H1 (cell line): ENCODE measurements at places on chromosomes 11 and 22. TPM values are rescaled to one million over a fixed set of nuclear protein-coding genes. Genes with fewer than 3 reads are reported as not detected.

GSTT4 gene
- total RNA-seq: not detected in 2 replicates

CECR2 gene
- total RNA-seq: 123 and 131 TPM in 2 replicates

C11orf91 gene
- total RNA-seq: not detected in 2 replicates

MCHR1 gene
- 0.91 and 1.3 TPM in 2 replicates for total RNA-seq

DNA sequence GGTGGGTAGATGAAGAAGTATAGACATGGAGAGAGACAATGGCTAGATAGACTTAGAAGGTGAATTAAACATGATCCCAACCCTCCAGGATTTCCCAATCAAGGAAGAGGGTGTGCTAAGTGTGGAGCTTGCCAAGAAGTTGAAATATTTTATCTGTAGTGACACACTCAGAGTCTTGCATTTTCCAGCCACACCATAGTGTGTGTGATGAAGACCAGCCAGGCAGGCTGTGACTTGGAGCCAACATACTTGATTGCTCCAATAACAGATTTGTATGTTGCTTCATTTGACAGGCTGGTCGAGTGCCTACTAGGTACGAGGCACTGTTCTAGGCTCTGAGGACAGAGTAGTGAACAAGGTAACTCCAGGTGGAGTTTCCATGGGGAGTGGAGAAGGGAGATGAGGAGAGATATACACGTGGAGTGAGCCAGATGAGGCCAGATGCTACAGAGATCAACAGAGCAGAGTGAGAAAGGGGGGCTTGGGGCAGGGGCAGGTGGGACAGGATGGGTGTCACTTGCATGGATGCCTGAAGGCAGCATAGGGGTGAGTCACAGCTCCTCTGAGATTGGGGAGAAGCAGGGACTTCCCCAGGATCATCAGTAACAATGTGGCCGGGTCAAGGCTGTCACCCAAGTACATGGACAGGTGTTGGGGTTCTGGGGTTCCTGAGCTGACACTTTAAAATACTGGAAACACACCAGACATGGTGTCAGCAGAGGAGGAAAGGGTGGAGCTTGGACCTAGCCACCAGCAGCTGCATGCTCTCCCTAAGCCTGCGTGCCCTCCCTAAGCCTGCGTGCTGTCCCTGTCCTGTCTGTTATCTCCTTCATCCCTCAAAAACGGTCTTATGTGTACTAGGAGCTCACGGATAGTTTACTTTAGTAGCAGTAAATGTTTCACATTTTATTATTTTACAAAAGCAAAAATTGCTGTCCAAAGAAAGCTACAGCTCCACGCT is 23.6 kb downstream of the PDGFB start:
- H3K27ac ChIP-seq: no peak overlapping the region
- no peaks in the 10 kb centered on the region for H3K27me3 ChIP-seq
- no peaks in the 10 kb centered on the region for H3K36me3 ChIP-seq
- no peak overlapping the region for H3K4me3 ChIP-seq
- H3K4me1 ChIP-seq: no peaks in the 10 kb centered on the region
- DNase-seq: no peak

GRCh38 chr11:83158357-83158786 is 1.4 kb downstream of the PCF11 start:
- peak overlapping the region; percentile 85 for H3K4me3 ChIP-seq
- H3K36me3 ChIP-seq: no peaks in the 10 kb centered on the region
- H3K27ac ChIP-seq: 0 out of 2 replicates have a peak overlapping the region, but pooled peaks have one; percentile 92
- no peak for DNase-seq

GRCh38 chr22:36048911-36049677 is 20.5 kb upstream of the RBFOX2 start:
- H3K4me3 ChIP-seq: no peak overlapping the region
- H3K36me3 ChIP-seq: no peaks in the 10 kb centered on the region
- H3K4me1 ChIP-seq: no peaks in the 10 kb centered on the region
- no peak for DNase-seq
- no peak overlapping the region for H3K27ac ChIP-seq
- H3K27me3 ChIP-seq: no peaks in the 10 kb centered on the region

DNA sequence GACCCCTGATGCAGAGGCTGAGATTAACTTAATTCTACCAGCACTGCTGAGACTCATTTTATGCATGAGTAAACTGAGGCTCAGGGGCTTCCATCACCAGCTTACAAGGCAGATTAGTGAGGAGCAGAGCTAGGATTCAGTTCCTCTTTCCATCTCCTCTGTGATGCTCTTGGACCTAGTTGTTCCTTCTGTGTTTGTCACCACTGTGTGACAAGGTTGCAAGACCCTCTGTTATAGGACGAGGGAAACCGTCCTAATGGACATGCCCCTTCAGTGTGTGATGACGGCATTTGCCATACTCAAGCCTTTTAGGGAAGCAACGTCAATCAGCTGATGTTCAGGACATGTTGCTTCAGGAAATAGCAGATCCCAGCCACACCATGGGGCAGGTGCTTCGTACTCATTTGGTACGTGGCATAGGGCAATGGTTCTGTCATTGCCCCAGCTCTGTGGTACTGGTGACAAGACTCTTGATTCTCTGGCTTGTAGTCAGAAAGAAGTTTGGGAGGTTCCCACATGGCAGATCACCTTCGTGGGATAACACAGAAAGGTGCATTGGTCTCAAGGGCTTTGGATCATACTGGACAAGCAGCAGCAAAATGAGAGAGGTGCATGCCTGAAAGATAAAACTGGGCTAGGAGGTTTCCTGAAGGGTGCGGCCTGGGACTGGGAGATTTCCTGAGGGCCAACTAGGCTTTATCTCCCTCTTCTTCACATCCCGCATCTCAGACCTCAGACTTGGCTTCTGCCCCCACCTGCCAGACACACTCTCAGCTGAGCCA is 23.9 kb upstream of the CD44 start:
- no peak overlapping the region for H3K27ac ChIP-seq
- no peak overlapping the region for H3K4me3 ChIP-seq
- no peaks in the 10 kb centered on the region for H3K36me3 ChIP-seq
- no peaks in the 10 kb centered on the region for H3K27me3 ChIP-seq
- no peak for DNase-seq
- no peaks in the 10 kb centered on the region for H3K4me1 ChIP-seq

- no peak overlapping the region for H3K27ac ChIP-seq
- H3K36me3 ChIP-seq: peaks cover 65% of the 10 kb centered on the region
- H3K27me3 ChIP-seq: no peaks in the 10 kb centered on the region
- DNase-seq: no peak
- no peaks in the 10 kb centered on the region for H3K4me1 ChIP-seq
Measured at GRCh38 chr11:113839842-113840241, 35.5 kb downstream of the USP28 start.

DNA sequence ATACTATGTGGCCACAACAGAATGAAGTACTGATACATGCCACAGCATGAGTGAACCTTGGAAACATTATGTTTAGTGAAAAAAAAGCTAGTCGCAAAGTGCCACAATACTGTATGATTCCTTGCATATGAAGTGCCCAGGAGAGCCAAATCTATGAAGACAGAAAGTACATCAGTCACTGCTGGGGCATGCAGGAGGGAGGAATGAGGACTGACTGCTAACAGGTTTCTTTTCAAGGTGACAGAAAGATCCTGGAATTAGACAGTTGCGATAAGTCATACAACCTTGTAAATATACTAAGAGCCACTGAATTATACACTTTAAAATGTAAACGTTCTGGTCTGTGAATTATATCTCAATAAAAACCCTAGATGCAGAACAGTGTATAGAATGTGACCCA is 11.8 kb upstream of the C11orf91 start:
- H3K4me3 ChIP-seq: no peak overlapping the region
- no peak overlapping the region for H3K27ac ChIP-seq
- no peak for DNase-seq
- no peaks in the 10 kb centered on the region for H3K27me3 ChIP-seq
- peaks cover 35% of the 10 kb centered on the region for H3K36me3 ChIP-seq

DNA sequence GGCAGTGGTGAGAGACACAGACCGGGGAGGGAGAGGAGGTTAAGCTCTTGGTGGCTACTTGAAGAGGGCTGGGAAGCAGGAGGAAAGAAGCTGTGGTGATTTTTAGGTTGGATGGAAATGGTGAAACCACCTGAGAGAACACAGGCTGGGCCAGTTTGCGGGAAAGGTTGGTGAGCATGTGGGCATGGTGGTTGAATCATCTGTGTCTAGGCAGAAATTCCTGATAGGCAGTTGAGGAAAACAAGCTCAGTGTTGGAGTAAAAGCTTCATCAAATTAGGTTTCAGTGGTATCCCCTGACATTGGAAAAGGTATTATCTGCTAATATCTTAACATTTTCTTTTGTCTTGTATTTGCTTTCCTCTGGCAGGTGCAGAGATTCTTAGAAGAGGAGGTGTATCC is 4.3 kb upstream of the SGSM3 start:
- H3K4me3 ChIP-seq: no peak overlapping the region
- no peak overlapping the region for H3K27ac ChIP-seq
- H3K36me3 ChIP-seq: peaks cover 72% of the 10 kb centered on the region
- no peaks in the 10 kb centered on the region for H3K27me3 ChIP-seq
- no peaks in the 10 kb centered on the region for H3K4me1 ChIP-seq

DNA sequence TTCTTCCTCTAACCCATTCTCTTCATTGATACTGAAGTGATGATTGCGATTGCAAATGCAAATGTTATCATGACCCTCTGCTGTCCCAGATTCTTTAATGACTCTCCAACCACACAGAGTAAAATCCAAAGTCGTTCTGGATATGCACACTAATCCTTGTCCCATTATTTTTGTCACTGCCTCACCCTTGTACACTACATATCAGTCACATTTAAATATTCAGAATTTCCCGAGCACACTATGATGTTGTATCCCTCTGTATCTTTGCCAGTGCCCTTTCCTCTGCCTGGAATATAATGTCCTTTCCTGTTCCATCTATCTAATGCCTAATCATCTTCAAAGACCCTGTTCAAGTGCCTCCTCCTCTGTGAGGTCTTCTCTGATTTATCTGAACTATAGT is 55.4 kb upstream of the MMP13 start:
- no peak overlapping the region for H3K4me3 ChIP-seq
- H3K27me3 ChIP-seq: no peaks in the 10 kb centered on the region
- no peak overlapping the region for H3K27ac ChIP-seq

DNA sequence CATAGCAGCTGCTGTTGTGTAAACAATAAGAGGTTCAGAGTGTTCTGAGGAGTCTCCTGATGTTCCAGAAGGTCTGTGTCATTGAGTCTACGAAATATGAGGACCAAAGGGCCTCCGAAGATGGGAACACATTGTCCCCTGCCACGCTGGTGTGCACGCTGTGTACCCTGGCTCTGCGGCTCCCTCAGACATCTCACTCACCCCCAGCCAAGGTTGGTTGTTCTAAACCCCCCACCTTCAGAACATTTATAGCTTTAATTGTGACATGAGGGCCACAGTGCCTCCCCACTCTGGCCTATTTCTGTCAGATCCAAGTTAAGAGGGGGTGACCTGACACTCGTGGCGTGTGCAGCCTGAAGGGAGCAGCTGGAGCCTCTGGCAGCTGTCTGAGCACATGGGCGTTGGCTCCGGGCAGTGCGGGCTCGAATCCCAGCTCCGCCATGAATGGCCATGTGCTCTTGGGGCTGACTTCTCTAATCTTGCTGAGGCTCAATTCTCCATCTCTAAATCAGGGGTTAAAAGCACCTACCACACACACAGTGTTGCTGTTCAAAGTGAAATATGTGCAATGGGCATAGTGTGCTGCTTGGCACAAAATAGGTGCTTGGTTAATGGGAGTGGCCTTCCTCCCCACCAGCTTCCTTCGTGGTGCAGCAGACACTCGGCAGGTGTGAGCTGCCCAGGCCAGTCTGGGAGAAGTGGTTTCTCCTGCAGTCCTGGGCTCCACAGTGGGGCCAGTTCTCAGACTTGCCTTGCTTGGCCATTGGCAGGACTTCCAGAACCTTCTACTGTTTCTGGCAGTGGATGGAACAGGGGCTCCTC is 39.7 kb upstream of the MICAL2 start:
- no peak for DNase-seq
- no peak overlapping the region for H3K4me3 ChIP-seq
- H3K4me1 ChIP-seq: peaks cover 9% of the 10 kb centered on the region
- H3K36me3 ChIP-seq: no peaks in the 10 kb centered on the region

GRCh38 chr11:134506046-134506445 is 94.0 kb upstream of the B3GAT1 start:
- H3K27ac ChIP-seq: no peak overlapping the region
- H3K4me3 ChIP-seq: no peak overlapping the region
- no peaks in the 10 kb centered on the region for H3K4me1 ChIP-seq
- peaks cover 5% of the 10 kb centered on the region; the same call in 1 of the 2 replicates for H3K27me3 ChIP-seq

- no peaks in the 10 kb centered on the region for H3K27me3 ChIP-seq
- DNase-seq: peak; percentile 51
- H3K27ac ChIP-seq: no peak overlapping the region
- H3K36me3 ChIP-seq: no peaks in the 10 kb centered on the region; the same call in 1 of the 2 replicates
Measured at GRCh38 chr22:40156001-40156516, 21.7 kb upstream of the TNRC6B start.

- DNase-seq: no peak
- H3K4me3 ChIP-seq: 0 out of 2 replicates have a peak overlapping the region, but pooled peaks have one; percentile 64
- peaks cover 12% of the 10 kb centered on the region for H3K4me1 ChIP-seq
Measured at GRCh38 chr22:50305923-50306566, 1.4 kb downstream of the PLXNB2 start.

DNA sequence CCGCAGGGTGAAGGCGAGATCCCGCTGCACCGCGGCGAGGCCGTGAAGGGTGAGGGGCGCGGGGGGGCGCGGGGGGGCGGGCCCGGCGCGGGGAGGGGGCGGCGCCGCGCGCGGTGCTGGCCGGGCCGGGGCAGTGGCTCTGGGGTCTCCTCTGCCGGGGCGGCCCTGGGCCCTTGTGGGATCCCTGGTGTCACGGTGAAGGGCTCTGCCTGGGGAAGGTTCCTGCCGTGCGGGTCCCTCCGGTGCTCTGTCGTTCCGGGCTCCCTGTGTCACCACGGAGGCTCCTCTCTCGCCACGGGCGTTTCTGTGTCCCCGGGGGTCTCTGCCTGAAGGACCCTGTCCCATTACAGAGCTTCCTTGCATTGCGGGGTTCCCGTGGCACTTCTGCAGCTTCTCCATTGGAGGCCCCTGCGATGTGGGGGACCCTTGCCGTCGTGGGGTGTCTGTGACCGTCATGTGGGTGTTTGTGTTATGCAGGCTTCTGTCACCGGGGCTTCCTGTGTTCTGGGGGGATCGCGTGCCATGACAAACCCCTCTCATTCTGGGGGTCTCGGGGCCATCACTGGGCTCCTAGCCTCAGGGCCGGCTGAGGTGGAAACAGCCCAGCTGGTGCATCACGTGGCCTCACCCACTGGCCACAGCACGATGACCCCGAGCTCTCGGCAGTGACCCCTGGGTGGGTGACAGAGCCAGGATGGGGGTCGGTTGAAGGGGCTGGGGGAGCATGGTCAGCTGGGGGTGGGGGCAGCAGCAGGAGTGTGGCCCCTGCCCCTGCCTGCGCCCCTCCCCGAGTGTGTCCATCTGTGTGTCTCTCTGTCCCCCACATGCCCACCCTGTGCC is 25.3 kb downstream of the SHANK3 start:
- no peak overlapping the region for H3K4me3 ChIP-seq
- DNase-seq: no peak
- H3K27ac ChIP-seq: no peak overlapping the region
- peaks cover 6% of the 10 kb centered on the region for H3K27me3 ChIP-seq
